ENCODE measurements at places on chromosomes 2 and 18. TPM values are rescaled to one million over a fixed set of nuclear protein-coding genes. Genes with fewer than 3 reads are reported as not detected.

DNA sequence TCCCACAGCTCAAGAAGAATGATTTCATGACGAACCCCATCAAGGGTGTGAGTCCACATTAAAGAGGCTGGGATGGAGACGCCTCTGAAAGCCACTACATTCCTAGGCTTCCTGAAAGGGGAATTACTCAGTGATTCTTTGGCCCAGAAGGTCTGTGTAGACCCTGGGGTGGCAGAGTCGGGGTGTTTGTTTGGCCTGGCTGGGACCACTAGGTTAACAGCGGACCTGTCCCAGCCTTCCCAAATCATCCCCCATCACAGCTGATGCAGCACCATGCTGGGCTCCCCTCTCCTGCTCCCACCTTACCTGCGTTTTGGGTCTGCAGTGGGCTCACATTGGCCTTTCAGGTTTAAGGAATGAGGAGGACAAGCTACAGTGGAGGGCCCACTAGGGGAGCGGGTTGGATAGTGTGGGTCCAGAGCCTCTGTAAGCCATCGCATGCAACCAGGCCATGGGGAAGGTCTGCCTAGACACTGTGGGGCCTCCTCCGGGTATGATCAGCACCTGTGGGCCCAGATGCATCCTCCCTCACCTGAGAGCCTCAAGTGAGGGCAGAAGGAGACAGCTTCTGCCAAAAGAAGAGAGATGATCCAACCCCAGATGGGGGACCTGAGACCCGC, 16.2 kb downstream of the DIPK1C start:
- H3K27me3 ChIP-seq = peaks cover 96% of the 10 kb centered on the region
- no peaks in the 10 kb centered on the region for H3K36me3 ChIP-seq
- H3K27ac ChIP-seq = no peak overlapping the region
- H3K4me1 ChIP-seq = no peaks in the 10 kb centered on the region

DNA sequence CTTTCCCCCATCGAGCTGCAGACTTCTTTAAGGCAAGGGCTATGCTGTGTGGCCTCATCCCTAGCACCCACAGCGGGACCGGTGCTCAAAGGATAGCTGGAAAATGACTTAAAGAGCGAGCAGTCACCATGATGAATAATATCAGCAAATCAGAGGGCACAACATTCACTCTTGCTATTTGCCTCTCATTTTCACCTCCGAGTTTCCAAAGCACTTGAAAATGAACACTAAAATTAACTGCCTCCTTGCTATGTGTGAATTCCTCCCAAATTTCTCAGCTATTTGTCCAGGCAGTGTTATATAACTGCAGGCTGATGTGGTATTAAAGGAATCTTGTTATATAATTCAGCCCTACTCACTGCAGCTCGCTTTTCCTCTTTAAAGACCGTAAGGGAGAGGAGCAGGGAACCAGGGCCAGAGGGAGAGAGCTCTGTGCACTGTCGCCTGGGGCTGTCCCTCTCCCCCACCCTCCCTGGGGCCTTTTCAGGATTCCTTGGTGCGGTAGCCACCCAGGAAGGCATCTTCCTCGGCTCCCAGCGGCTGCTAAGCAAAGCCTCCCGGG, 1.4 kb downstream of the CYS1 start:
- peaks cover 39% of the 10 kb centered on the region for H3K27me3 ChIP-seq
- no peak overlapping the region for H3K27ac ChIP-seq
- peak; percentile 16 for DNase-seq
- H3K4me3 ChIP-seq = peak overlapping the region; percentile 57
- peaks cover 5% of the 10 kb centered on the region for H3K4me1 ChIP-seq

DNA sequence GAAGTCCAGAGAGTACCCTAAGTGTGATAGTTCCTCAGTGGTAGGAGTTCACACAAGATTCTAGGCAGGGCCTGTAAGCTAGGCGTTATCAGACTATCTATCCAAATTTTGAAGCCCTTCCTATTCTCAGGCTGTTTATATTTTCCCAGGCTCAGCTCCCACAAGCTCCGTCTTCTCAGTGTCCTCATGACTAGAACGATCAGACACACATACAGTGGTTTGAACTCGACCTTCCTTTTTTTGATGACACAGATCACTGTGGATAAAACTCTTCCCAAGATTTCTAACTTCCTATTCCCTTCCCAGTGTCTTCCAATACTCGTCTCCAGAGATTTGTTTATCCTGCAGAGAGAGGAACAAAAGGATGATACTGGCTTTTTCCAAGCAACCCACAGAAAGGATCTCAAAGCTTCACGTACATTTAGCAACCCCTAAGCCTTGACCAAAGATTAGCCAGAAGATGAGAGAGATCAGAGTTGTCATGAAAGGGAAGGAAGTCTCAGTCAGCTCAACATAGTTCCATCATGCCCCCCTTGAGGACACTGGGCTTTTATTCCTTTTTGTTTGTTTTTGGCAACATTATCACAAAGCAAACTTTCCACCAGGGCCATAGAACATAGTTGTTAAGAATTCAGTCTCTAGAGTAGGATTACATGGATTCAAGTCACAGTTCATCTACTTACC, 42.3 kb upstream of the DOK6 start:
- no peaks in the 10 kb centered on the region for H3K27me3 ChIP-seq
- no peak overlapping the region for H3K4me3 ChIP-seq
- H3K27ac ChIP-seq = no peak overlapping the region
- H3K4me1 ChIP-seq = no peaks in the 10 kb centered on the region

DNA sequence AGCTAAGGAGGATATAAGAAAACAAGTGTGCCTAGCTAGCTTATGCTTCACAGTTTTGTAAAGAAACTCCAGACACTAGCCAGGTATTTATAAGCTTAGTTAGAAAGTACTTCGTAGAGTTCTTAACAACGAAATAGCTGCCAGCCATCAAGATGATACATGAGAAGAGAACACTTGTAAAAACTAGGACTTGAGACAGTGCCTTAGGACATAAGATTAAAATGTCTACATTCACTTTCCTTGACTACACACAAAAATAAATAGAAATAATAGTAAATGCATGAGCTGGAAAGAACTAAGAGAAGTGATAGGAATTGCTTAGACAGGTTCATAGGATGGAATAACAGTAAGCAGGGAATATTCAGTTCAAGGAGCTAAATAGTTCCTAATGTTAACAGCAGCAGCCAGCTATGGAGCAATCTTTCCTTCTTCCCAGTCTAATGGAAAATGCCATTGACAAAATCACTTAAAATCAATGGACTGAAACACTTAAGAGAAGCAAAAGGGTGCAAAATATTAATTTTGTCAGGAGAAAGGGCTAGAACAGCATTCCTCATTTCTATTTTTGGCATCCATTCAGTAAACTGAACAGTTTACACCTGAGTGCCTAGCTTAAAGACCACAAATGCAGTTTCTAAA, 186.6 kb downstream of the PDE11A start:
- no peak overlapping the region for H3K4me3 ChIP-seq
- H3K4me1 ChIP-seq = no peaks in the 10 kb centered on the region
- no peaks in the 10 kb centered on the region for H3K27me3 ChIP-seq
- no peak overlapping the region for H3K27ac ChIP-seq
- no peaks in the 10 kb centered on the region for H3K36me3 ChIP-seq

- H3K27me3 ChIP-seq = peaks cover 36% of the 10 kb centered on the region
- H3K4me1 ChIP-seq = no peaks in the 10 kb centered on the region
- DNase-seq = no peak
- no peak overlapping the region for H3K27ac ChIP-seq
- H3K36me3 ChIP-seq = no peaks in the 10 kb centered on the region
These were observed 144.4 kb upstream of the PIEZO2 start for GRCh38 chr18:11293794-11294193.

The FOXI3 gene
- total RNA-seq = not detected

The NT5DC4 gene
- total RNA-seq = 6.1 TPM

Data from PC-9 (cell line).